ENCODE measurements at places on chromosomes 1 and 21.

GRCh38 chr1:80917225-80917624 lies 883.5 kb upstream of the ADGRL2 start:
- DNase-seq: no peak

GRCh38 chr1:66176832-66177231 lies 357.1 kb upstream of the SGIP1 start:
- DNase-seq: no peak

- DNase-seq: no peak
These were observed 467.4 kb downstream of the COL11A1 start for GRCh38 chr1:102640872-102641271.

DNA sequence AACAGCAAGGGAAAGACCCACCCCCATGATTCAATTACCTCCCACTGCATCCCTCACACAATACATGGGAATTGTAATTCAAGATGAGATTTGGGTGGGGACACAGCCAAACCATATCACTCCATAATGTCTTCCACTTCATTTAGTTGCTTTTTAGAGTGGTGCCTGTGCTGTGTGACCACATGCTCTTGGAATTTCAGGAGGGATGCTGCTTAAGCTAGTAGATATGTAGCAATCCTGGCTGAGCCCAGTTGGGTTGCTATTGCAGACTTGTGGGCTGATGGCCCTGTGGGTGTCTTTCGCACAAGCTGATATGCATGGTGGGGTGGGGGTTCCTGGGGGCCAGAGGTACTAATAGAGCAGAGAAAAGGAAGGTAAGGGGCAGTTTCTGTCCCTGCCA lies 160.4 kb upstream of the SYT6 start:
- DNase-seq: no peak

- no peak for DNase-seq
These were observed 112.3 kb downstream of the AK5 start for GRCh38 chr1:77394166-77394565.

DNA sequence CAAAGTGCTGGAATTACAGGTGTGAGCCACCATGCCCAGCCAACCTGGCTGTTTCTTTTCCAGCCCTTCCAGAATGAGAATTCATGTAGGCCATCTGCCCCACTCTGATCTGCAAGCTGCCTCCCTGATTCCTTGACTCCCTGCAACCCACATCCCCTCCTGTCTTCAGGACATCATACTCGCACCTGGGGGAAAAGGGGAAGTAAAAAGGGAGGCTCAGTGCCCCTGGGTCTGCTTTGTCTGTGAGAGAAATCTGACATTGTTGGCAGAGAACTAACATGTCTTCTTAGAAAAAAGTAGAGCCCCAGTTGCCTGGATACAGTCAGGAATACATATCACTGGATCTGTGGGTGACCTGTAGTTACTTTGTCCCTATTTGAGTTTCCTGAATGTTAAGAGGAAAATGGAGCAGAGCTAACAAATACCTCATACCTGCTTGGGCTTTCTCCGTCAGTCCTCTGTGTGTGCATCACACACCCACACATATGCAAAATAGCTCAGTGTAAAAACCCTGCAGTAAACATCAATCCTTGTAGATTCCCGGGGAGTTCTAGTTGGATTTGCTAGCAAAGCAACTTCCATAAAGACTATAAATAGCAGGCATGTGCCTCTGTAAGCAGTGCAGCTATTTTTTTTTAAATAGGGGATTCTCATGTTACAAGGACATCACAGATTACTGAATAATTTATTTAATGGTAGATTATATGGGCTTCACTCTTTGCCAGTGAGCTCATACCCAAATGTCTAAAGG lies 62.9 kb downstream of the TEX35 start:
- no peak for DNase-seq

Measured in AML-193 (cell line).